ENCODE measurements at places on chromosomes 5 and 9. TPM values are rescaled to one million over a fixed set of nuclear protein-coding genes. Genes with fewer than 3 reads are reported as not detected.

GRCh38 chr9:113427629-113428028, 17.1 kb downstream of the C9orf43 start:
- DNase-seq = no peak

GRCh38 chr9:34187891-34188240, 9.0 kb downstream of the UBAP1 start:
- no peak for DNase-seq

GRCh38 chr5:163712011-163712410, 206.6 kb downstream of the MAT2B start:
- no peak for DNase-seq

DNA sequence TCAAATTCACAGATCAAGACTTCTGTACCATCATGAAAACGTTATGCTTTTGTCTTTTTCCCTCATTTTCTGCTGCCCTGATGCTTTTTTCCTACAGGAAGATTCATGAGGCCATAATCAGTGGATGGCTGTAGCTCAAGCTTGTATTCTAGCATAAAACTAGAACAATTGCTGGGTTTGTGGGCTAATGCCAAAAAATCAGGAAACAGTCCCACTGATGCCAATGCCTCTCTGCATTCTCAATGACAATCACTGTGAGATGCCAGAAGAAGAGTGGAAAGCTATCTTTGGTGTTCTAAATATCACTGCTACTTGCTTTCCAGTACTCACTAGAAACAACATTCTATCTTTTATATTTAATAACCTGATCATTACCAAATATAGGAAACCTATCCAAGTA, 33.3 kb upstream of the FAM170A start:
- no peak for DNase-seq

GRCh38 chr9:134651226-134651905, 9.8 kb downstream of the COL5A1 start:
- no peak for DNase-seq

DNA sequence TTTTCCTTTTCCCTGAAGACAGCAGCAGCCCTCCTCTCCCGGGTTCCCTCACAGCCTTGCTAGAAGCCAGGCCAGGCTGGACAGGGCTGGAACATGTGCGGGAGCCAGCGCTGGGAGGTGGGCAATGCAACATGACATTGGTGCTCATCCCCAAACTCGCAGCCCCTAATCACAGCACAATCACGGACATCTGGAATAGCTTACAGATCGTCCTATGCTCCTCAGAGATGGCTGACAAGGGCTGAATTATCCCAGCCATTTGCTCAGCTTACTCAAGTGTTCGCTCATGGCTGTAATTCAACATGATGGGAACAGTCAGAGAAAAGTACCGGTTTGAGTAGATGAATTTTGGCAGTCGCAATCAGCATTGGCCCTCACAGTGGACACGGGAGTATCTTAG, 49.8 kb downstream of the FSTL4 start:
- DNase-seq = no peak

- DNase-seq = no peak
Measured at GRCh38 chr9:124444166-124444565, 6.1 kb upstream of the ADGRD2 start.

- no peak for DNase-seq
Measured at GRCh38 chr9:15180124-15180523, 126.9 kb downstream of the TTC39B start.

- no peak for DNase-seq
Measured at GRCh38 chr9:114049441-114050225, 28.5 kb downstream of the AMBP start.

GRCh38 chr5:139783436-139783965, 12.1 kb upstream of the PSD2 start:
- DNase-seq = no peak

GRCh38 chr5:88889189-88890069, 6.4 kb upstream of the MEF2C start:
- peak; percentile 75 for DNase-seq

DNA sequence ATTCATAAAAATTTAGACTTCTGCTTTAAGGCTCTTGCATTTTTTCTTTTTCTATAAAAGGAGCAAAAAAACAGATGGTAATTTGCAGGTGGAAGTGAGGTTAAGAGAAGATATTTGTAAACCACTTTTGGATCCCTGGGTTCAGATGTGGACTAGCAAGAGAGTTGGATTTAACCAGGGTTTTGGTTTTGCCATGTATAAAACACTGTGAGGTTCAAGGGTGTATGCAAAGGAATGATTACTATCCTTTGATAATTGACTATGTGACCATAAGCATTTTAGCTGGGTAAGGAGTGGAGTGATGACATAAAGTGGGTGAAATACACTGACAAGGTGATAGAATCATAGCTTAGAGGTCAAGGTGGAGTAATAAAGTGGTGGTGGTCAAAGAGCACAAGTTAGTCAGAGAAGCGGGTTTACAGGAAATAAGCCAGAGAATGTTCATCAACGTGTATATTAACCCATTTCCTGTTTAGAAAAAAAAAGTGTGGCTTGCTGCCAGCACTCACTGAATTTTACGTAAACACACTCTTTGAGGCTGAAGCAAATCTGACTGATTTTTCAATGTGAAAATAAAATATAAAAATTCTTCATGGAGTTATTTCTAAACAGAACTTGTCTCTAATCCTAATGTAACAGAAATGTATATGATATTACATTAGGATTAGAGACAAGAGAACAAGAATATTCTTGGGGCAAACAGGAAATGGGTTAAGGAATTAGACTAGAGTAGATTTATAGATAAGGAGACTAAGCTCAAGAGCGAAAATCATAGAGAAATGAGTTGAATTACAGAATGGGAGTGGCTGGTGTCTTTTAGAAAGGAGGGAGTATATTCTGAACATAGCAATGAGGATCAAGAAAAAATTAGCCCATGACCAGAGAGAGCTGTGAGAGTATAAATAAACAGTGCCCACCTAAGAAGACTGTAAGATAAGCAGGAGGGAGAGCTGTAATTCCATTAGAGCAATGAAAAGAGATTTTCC, 74.5 kb downstream of the CDKN2A start:
- no peak for DNase-seq

GRCh38 chr9:102855641-102856040, 139.5 kb upstream of the CYLC2 start:
- DNase-seq = no peak

- peak; percentile 61 for DNase-seq
Measured at GRCh38 chr5:174608631-174609097, 115.7 kb upstream of the MSX2 start.

DNA sequence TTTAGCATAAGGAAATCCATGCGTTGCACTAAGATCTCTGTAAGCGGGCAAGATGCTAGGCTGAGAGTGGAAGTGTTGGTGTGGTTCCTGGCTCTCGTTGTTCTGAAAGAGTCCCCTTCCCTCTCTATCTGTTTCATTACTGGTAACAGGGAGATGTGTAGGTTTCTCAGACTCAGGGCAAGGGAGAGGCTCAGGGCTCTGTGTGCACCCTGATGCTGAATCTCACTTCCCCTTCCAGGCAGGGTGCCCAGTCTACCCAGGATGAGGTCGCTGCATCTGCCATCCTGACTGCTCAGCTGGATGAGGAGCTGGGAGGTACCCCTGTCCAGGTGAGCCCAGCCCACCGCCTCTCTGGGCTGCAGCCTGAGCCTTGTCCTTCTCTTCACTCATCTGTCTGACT, 45.7 kb downstream of the STOM start:
- DNase-seq = no peak

DNA sequence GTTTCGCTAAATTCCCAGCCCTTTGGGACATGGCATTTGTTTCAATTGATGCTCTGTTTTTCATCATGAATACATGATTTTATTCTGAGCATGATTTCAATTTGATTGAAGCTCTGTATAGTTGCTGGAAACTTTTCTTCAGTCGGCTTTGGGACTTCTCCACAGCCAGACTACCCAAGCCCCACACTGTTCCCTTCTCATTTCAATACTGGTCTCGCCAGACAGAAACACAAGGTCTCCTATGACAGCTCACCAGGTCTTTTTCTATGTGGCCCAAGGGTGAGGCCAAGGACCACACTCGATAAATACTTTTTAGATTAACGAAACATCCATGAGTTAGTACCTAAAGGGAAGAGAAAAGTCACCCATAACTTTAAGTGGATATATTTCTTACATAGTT, 132.2 kb downstream of the ARL15 start:
- DNase-seq = no peak

GRCh38 chr5:172540099-172540870, 86.0 kb upstream of the SH3PXD2B start:
- no peak for DNase-seq

DNA sequence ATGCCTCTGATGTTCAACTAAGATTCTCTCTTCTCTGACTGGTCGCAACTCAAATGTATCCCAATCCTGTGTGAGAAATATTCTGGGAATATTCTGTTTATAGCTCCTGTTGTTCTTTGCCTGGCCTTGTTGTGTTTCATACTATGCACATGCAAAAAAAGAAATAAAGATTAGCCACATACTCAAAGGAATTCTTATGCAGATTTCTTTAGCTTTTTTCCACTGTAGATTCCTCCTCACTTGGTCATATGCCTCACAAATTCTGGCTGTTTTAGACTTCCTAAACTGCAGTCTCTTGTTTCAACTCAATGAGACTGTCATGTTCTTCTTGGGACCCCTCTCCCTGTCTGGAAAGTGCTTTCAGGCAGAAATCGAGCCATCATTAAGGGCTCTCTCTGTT, 217.5 kb upstream of the SH3GL2 start:
- no peak for DNase-seq

DNA sequence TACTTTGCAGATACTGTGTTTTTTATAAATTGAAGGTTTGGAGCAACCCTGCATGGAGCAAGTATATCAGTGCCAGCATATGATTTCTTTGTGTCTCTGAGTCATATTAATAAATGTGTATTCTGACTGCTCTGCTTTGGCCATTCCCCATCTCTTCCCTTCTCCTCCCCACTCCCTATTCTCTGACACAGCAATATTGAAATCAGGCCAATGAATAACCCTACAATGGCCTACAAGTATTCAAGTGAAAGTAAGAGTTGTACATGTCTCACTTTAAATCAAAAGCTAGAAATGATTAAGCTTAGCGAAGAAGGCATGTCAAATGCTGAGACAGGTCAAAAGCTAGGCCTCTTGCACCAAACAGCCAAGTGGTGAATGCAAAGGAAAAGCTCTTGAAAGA, 82.2 kb upstream of the TLX3 start:
- no peak for DNase-seq

Gene HACD4
- 1.0 TPM for total RNA-seq

Gene C5orf63
- total RNA-seq = 11.1 TPM

Gene HTR4
- total RNA-seq = 0.22 TPM

Gene FBP1
- 1.1 TPM for total RNA-seq

Gene SLCO6A1
- total RNA-seq = not detected

All from Right ventricle myocardium superior (tissue), 1 donor.